Osteocyte (in vitro differentiated cells): ENCODE measurements at places on chromosomes 13 and 19. TPM values are rescaled to one million over a fixed set of nuclear protein-coding genes. Genes with fewer than 3 reads are reported as not detected.
A peak's percentile ranks its signal among the peaks of the same experiment; 100 is the strongest.

Gene PRR19
- 2.0 and 2.2 TPM in 2 replicates for total RNA-seq

Gene NMRK2
- not detected in 2 replicates for total RNA-seq

Gene MED25
- total RNA-seq: 56.1 and 58.1 TPM in 2 replicates

Gene COL5A3
- total RNA-seq: 68.7 and 80.9 TPM in 2 replicates

Gene F2RL3
- total RNA-seq: 0.08 TPM in 1 of 2 replicates, not detected in the other

Gene LGI4
- 0.32 and 0.34 TPM in 2 replicates for total RNA-seq

Gene ZNF491
- total RNA-seq: 4.4 and 6.2 TPM in 2 replicates

- DNase-seq: no peak
Measured at GRCh38 chr13:67227131-67227983, 2.8 kb downstream of the PCDH9 start.

DNA sequence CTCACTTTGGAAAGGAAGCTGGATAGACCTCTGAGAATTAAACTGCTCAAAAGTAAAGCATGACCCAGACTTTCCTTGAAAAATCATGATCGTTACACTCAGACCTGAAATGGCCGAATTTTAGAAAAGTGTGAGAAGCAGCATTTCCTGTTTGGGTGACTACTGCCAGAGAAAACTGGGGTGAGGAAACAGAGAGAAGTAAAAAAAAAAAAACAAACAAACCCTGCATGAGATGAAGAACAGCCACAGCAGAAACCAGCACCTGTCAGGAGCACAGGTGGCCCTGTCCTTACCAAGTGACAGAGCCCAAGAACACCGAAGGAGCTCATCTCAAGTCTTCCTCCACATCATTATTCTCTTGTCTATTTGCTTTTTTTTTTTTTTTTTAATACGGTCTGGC, 12.0 kb upstream of the ADPRHL1 start:
- DNase-seq: peak; percentile 8

- DNase-seq: no peak
Measured at GRCh38 chr13:89812856-89813255, 1534.6 kb upstream of the MIR17HG start.

GRCh38 chr19:16368385-16369305, 44.0 kb downstream of the KLF2 start:
- no peak for DNase-seq

DNA sequence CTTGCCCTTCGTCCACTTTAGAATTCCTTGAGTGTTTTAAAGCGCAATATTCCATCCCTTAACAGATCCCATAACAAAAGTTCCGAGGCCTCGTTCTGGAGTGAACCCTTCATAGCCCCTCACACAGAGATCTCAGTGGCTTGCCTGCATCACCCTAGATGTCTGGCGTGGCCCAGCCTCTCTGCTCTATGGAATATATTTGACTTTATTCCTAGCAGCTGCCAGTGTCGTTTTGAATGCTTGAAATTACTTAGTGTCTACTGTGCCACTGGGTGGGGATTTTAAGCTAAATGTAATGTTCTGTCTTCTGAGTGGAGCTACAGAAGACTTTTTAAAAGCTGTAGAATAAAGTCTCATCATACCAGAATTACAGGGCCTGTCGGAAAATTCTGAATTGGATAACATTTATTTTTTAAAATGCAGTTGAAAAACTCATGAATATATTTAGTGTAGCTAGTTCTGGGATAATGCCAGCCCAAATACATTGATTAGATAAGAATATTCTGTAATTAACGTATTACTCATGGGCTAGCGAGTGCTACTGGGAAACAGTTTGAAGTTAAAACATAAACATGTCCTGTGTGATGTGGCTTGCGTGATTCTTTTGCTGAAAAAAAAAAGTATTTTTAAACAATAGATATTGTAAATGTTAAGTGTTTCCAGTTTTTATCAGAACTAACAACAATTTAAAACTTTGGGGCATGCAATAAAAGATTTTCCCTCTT, 111.8 kb downstream of the ESD start:
- no peak for DNase-seq

DNA sequence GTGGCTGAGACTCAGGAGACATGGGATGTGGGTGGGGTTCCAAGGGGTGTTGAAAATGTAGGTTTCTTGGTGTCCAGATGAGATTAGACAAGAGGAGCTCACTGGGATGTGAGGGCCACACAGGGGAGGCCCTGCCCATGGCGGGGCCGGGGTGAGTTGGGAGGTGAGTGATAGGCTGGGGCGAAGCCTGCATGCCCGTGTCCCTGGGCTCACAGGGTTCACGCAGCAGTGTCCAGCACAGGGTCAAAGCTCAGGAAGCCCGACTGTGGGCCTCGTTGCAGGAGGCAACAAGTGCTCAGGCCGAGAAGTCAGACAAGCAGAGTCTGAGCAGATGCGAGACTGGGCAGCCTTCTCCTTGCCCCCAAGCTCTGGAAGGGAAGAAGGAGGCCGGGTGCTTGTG, 27.2 kb downstream of the CCDC8 start:
- DNase-seq: no peak

DNA sequence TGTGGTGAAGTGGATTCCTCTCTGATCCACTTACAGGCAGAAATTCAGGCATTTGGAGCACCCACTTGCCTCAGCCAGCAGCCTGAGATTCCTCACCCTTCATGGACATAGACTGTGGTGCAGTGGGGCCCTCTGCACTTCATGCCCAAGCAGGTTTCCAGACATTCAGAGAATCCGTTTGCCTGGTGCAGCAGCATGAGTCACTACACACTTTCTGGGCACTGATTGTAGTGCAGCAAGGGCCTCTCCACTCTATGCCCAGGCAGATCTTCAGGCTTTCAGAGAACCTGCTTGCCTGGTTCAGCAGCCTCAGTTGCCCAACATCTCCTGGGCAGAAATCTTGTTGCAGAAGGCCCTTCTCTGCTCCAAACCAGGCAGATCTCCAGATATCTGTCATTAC, 920.9 kb downstream of the SLITRK5 start:
- no peak for DNase-seq

DNA sequence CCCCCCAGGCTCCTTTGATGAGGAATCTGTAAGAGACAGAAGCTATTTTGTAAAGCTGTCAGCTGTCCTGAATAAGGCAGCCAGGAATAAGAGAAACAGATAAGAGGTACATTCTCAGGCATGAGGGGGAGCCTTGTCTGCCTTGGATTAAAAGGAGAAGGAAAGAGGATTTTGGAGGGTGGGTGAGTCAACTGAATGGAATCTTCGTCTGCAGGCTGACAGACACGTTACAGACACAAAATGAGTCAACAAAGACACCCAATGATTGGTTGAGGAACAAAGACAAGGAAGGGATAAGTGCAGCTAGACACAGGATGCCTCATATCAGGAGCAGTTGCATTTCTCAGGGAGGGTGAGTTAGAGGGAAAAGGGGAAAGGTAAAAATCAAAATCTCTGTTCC, 162.5 kb downstream of the OLFM4 start:
- no peak for DNase-seq

DNA sequence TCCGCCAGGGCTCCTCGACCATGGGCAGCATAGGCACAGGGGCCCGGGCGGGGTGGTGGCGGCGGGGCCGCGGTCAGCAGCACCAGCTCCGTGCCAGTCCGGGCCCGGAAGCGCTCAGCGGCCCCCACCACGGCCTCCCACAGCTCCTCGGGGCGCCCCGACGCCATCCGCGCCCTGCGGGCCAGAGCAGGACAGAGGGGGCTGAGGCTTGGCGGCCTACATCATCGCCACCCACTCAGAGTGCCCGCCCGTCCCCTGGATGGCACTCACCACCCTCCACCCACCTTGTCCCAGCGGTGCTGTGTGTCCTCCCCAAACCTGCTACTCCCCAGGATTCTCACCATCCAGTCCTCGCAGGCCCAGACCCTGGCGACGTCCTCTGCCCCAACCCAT, 4.0 kb downstream of the AKT1S1 start:
- DNase-seq: no peak

DNA sequence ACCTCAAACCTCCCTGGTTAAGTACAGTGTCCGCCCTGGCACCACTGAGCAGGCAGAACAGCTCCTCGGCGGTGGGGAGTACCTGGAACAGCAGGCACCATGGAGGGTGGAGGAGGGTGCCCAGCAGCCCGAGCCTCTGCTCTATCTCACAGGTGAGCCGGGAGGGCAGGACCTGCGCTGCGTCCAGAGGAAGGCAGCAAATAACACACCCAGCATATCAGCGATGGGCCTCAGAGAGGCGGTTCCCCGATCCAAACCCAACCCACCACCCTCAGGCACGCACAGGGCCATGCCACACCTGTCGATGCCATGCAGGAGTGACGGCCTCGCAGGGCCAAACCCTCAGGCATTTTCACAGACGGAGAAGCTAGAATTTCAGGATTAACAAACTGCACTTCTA, 11.8 kb downstream of the PEPD start:
- no peak for DNase-seq

- DNase-seq: no peak
Measured at GRCh38 chr19:11848594-11849469, at the start of gene ZNF439. ZNF439 (plus strand) TSS chr19:11848726; CDS start chr19:11848868, 142 bp downstream.

- no peak for DNase-seq
Measured at GRCh38 chr19:10920781-10921180, 7.7 kb downstream of the YIPF2 start.

DNA sequence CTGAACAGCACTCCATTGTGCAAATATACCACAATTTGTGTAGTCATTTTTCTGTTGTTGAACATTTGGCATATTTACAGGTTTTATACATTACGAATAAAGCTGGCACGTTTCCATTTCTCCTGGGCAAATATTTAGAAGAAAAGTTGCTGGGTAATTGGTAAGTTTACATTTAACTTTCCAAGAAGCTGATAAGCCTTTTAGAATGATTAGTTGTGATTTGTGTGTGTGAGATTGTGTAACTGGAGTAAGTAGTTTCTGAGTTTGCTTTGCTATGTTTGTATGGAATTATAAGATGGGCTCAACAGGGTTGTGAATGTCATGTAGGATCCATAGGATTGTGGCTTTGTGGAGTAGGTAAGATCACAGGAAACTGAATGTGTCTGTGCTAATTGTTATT, 1.6 kb upstream of the ZNF529 start:
- DNase-seq: no peak

GRCh38 chr19:34145741-34146202, 26.5 kb upstream of the LSM14A start:
- DNase-seq: no peak
